GM23338 (cell line): ENCODE measurements at places on chromosomes 6 and 20. TPM values are rescaled to one million over a fixed set of nuclear protein-coding genes. Genes with fewer than 3 reads are reported as not detected.
A peak's percentile ranks its signal among the peaks of the same experiment; 100 is the strongest.

DNA sequence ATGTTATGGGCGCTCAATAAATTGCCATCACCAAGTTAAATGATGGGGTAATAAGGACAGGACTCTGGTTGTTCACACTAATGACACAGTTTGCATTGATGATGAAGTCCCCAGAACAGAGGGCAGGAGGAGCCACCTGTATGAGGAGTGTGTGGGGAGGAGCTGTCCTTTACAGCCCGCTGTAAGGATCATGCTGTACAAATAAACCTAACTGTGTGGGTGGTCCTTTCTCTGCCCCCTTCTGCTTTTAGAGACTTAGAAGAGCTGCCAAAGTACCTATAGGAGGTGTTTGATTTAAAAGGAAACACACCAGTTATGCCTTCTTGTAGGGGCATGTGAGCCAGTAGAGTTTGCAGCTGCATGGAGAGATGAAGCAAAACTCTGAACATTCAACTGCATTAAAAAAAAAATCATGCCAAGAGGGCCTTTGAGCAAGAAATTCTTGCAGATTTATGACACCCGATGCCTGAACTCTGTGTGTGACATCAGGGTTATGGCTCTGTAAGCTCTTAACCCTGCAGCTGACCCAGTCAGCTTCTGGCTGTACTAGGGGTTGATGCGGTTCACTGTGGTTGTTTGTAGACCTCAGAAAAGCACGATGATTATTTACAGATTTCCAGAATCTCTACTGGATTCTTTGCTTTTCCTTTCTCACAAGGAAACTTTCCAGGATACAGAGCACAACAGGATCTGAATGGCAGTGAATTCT lies 67.4 kb downstream of the UST start:
- DNase-seq: no peak

GRCh38 chr20:57210054-57210910 lies 56.2 kb downstream of the BMP7 start:
- DNase-seq: no peak

DNA sequence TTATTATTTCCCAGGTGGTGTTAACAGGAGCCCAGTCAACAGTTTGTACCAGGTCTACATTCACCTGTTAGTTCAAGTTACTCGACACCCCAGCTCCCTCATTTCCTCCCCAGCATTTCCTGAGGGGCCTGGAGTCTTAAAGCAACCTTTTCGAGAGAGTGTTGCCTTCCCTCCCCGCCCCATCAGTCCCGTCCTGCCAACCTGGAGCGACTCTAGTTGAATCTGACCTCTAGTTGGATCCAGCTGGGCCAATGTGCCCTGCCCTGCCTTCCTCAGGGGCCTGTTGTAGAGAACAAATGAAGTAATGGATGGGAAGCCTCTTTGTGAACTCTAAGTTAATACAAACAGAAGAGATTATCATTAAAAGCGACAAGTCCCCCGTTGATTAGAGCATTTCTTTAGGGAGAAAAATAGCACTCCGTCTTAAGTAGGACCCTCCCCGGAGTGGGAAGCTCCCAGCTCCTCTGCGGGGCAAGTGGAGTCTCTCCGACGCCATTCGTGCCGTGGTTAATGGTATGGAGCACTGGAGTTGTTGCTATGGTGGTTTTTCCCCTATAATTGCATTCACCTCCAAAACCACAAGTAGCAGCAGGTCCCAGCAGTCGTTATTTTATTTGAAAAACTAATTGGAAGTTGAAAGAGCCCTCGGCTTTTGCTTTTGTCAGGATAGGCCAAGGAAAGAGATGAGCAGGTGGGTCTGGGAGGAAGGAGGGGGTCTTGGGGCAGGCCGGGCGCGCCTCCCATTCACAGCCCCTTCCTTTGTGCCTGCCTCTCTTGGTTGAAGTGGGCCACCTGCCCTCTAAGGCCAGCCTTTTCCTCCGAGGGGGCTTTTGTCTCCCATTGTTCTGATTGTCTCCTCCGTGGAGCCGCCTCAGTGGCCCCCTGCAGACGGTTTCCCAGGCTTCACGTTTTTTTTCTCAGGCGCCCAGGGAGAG lies 16.1 kb downstream of the GHRH start:
- peak; percentile 59 for DNase-seq

DNA sequence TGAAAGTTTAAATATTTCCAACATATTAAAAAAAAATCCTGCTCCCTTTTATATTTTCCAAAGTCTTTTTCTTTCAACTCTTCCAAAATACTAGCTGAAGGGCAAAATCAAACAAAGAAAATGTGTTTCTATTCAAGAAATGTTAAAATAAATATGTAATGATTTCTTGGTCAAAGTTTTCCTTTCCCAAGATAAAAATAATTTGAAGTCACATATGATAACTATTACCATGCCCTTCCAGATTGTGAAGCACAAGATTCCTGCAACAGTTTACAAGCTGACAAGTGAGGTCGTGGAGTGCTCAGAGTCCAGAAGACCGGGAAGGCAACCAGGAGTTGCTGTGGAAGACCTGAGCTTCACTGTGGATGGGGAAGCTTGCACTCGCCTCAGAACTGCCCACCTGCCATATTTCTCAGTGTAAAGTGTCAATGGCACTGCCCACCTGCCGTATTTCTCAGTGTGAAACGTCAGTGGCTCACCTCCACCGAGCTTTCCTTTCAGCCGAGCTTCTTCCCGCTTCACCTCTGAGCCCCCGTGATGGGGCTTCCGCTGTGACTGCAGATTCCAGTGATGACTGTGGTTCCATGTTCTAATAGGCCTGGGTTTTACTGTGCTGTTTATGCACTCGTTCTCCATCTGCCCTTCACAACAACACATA lies 160.5 kb downstream of the THBS2 start:
- DNase-seq: no peak

The LIN28B gene
- 96.4 and 99.2 TPM in 2 replicates for total RNA-seq

The LKAAEAR1 gene
- total RNA-seq: 1.1 TPM in 1 of 2 replicates, not detected in the other

DNA sequence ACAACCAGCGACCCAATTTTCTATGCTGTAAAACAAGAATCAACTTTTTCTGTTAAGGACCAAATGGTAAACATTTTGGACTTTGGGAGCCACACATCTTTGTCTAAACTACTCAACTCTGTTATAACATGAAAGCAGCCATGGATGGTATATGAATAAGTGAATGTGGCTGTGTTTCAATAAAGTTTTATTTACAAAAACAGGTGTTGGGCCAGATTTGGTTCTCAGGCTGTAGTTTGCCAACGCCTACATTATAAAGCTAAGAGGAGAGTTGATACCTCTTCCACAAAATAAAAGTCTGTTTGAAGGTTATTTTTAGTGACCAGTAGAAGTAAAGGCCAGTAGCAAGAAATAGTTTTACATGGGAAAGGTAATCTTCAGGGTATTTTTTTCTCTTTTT lies 60.4 kb upstream of the SDHAF4 start:
- DNase-seq: no peak

The GRM1 gene
- 0.39 and 0.63 TPM in 2 replicates for total RNA-seq

GRCh38 chr6:57173886-57174510 lies 1.9 kb downstream of the BAG2 start:
- peak; percentile 60 for DNase-seq

DNA sequence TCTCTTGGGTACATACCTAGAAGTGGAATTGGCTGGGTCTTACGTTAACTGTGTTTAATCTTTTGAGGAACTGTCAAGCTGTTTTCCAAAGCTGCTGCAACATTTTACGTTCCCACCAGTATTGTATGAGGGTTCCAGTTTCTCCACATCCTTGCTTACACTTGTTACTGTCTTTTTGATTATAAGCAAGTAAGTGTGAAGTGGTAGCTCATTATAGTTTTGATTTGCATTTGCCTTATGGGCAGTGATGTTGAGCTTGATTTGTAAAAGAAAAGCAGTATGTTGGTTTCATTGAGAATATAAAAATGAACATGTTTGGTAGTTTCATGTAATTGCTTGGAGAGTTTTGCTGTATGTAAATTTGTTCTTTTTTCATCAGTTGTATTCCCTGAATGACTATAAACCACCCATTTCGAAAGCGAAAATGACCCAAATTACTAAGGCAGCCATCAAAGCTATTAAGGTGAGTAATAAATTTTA lies 40.4 kb downstream of the SCAF8 start:
- DNase-seq: no peak

GRCh38 chr6:93496548-93496947 lies 77.2 kb upstream of the EPHA7 start:
- no peak for DNase-seq

GRCh38 chr6:39217177-39217864 lies 12.0 kb downstream of the KCNK5 start:
- peak; percentile 26 for DNase-seq

GRCh38 chr6:165453395-165453794 lies 144.0 kb upstream of the C6orf118 start:
- DNase-seq: no peak

DNA sequence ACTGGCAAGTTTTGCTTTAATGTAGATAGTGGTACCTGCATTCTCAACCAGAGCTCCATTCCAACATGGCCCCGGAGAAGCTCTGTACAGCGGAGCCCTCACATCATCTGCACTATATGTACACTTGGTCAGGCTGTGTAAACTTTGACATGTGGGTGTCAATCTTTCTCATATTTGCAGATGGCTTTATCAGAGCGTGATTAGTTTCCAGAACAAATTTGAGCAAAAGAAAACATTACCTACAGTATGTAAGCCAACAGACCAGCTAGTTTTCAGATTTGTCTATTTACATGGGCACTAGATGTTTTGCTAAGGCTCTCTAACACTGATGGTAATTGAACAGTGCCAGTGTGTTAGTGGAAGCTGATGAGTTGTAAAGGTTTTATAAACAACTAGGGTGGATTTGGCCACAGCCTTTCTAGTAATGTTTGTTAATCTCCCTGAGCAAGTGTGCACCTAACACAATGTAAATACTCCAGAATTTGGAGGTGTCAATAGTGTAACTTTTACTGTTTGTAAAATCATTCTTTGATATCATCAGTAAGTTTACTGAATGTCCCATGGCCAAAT lies 131.8 kb downstream of the FOXA2 start:
- no peak for DNase-seq

DNA sequence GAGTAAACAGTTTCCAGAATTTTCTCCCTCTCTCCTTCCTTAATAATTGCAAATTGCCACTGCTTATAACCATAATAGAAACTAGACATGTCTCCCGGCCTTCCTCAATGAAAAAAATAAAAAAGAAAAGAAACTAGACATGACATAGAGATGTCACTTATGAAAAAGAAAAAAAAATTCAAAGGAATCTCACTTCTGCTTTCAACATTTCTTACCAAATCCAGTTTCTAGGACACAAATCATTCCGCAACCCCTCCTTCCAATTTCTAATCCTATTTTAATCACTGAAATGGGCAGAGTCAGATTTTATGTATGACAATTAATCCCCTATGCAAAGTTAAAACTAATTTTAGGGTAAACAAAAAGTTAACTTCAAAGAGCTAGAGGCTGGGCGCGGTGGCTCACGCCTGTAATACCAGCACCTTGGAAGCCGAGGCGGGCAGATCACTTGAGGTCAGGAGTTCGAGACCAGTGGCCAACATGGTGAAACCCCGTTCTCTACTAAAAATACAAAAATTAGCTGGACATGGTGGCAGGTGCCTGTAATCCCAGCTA lies 40.1 kb upstream of the EEF1A1 start:
- no peak for DNase-seq

The DAAM2 gene
- total RNA-seq: 2.5 and 4.9 TPM in 2 replicates

DNA sequence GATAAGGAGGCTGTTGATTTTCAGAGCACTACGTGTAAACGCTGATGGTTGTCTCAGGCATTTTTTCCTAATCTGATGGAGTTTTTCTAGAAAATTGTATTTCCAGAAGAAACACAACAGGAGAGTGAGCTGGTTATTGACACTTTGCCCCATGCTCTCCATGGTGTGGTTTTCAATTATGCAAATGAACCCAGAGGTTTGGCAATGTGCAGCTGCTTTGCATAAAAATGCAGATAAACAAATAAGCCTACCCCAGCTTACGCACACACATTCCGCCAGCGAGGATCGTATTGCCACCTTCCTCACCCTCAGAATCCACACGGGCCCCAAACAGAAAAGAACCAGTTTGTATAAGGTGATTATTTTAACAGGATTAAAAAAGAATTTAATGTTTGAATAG lies 45.1 kb upstream of the FRMD1 start:
- DNase-seq: no peak

DNA sequence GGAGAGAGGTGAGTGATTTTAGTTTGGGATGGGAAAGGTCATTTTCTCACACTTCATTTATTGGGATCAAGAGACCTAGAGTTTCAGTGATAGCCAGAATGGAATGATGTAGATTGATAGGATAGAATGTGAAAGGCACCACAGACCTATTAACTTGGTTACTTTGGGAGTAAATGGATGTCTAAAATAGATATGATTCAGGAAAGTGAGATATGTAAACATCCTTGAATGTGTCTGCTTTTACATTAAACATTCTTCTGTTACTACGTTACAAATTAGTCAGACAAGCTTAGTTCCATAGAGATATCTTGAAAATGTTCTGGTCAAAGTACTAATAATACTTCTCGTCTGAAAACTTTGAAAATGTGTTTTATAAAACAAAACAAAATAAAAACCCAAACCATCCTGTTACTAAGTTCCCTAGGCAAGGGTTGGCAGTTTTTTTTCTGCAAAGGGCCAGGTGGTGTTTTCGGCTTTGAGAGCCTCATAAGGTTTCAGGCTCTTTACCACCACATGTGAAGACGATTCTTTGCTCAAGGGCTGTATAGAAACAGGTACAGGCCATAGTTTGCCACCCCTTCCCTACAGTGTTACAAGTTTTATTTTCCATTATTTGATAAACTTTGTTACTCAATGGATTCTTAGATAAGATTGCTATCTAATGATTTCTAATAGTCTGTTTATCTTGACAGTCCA lies 3.4 kb downstream of the CYB5R4 start:
- DNase-seq: no peak

DNA sequence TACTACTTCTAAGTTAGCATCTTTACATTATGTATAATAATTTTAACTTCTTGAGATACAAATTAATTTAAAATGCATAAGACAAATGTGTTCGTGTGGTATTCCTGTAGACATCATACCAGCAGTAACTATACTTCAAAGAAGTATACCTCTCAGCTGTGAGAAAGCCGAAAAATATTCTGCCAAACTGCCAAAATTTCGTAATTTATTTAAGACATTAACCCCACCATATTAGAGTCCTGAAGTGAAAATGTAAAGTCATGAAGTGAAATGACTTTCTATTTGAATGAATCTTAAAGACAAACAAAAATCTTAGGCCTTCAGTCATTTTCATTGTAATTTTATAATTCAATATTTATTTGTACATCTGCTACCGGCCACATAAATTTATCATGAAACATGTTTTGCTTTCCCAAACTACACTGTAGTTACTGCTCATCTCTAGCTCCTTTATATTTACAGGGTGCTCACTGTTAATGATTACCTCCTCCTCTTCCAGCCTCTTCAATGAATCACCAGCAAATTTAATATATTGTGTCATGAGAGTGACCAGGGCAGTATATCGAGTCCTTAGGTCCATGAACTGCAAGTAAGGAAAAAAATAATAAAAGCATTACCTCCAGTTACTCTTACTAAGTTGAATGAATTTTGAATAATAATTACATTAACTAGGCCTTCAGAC lies 18.5 kb downstream of the DST start:
- no peak for DNase-seq

DNA sequence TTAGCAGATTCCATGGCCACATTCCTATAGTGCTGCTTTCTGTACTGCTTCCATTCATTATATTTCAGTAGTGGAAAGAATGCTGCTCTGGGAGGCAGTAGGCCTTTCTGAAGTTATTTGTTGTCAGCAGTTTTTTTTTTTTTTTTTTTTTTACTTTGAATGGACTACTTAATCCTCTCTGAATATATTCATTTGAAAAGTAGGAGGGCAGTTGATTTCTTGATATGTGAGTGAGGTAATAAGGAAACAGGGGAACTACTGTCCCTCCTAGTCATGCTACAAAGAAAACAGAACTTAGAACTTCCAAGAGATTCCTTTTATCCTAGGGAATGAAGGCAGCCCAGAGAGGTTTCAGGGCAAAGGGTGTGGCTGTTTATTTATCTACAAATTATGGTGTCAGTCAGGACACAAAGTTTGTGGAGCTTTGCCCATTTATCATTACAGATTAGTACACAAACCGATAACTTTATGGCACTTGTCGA lies 155.9 kb downstream of the JARID2 start:
- no peak for DNase-seq
